ENCODE measurements at places on chromosomes 7 and 10.
A peak's percentile ranks its signal among the peaks of the same experiment; 100 is the strongest.

- H3K4me3 ChIP-seq: no peak overlapping the region
- no peak overlapping the region for H3K27ac ChIP-seq
- H3K4me1 ChIP-seq: 0 out of 2 replicates have a peak, but pooled peaks cover 6% of the 10 kb centered on the region
- H3K27me3 ChIP-seq: no peaks in the 10 kb centered on the region
- DNase-seq: no peak
Observed at GRCh38 chr7:22480523-22481075, 19.4 kb downstream of the STEAP1B start.

- no peaks in the 10 kb centered on the region for H3K27me3 ChIP-seq
- H3K4me3 ChIP-seq: no peak overlapping the region
- H3K4me1 ChIP-seq: peaks cover 7% of the 10 kb centered on the region
- H3K27ac ChIP-seq: no peak overlapping the region
Observed at GRCh38 chr10:45653454-45653853, 19.1 kb downstream of the ZFAND4 start.

GRCh38 chr10:22429981-22430421, 84.7 kb downstream of the SPAG6 start:
- no peak overlapping the region for H3K27ac ChIP-seq
- H3K36me3 ChIP-seq: no peaks in the 10 kb centered on the region
- H3K27me3 ChIP-seq: peaks cover 29% of the 10 kb centered on the region
- no peak overlapping the region for H3K4me3 ChIP-seq
- peaks cover 38% of the 10 kb centered on the region for H3K4me1 ChIP-seq

DNA sequence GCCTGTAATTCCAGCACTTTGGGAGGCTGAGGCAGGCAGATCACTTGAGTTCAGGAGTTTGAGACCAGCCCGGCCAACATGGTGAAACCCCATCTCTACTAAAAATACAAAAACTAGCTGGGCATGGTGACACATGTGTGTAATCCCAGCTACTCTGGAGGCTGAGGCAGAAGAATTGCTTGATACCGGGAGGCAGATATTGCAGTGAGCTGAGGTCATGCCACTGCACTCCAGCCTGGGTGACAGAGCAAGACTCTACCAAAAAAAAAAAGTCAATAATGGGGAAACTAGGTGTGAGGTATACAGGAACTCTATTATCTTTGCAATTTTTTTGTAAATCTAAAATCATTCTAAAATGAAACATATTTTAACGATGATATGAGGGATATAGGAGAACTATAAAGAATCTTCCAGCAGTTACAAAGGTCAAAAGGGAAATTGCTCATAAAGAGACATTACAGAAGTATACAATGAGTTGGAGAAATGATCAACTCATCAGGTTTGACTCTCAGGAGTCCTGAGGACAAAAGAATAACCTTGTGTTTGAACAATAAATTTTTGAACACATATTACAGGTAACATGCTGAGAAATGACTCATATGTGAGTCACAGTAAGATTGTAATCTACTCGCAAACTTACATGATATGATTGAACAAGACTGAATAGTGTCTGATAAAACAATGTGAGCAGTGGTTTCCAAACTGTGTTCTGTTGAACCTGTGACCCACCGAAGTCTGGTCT, 272.6 kb downstream of the FGFR2 start:
- H3K27ac ChIP-seq: no peak overlapping the region
- H3K4me3 ChIP-seq: no peak overlapping the region
- peaks cover 9% of the 10 kb centered on the region for H3K36me3 ChIP-seq
- peaks cover 12% of the 10 kb centered on the region for H3K4me1 ChIP-seq
- DNase-seq: no peak
- H3K27me3 ChIP-seq: no peaks in the 10 kb centered on the region

DNA sequence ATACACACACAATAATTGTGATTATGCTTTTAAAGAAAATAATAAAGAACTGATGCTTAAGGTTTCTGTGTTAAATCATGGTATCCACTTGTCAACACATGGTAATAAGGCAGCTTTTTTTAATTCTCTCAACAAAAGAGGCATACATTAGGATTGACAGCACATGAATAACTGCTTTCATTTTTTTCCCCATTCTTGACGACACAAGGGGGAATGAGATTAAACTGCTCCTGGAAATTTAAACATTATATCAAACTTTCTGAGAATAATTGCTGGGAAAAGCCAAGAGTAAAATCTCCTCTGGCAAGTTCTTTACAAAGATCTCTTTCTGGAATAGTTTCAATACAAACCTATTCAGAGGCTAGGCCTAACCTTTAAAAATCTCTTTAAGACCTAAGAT, 99.0 kb upstream of the GPR22 start:
- H3K4me1 ChIP-seq: peaks cover 11% of the 10 kb centered on the region
- H3K27me3 ChIP-seq: no peaks in the 10 kb centered on the region
- H3K36me3 ChIP-seq: no peaks in the 10 kb centered on the region

GRCh38 chr10:97456034-97456685, 10.2 kb downstream of the ZDHHC16 start:
- no peak overlapping the region for H3K4me3 ChIP-seq
- H3K27ac ChIP-seq: peak overlapping the region; percentile 49
- peaks cover 76% of the 10 kb centered on the region for H3K36me3 ChIP-seq
- DNase-seq: no peak
- H3K27me3 ChIP-seq: no peaks in the 10 kb centered on the region

- H3K36me3 ChIP-seq: no peaks in the 10 kb centered on the region
- no peak overlapping the region for H3K4me3 ChIP-seq
- no peaks in the 10 kb centered on the region for H3K27me3 ChIP-seq
- no peak overlapping the region for H3K27ac ChIP-seq
- H3K4me1 ChIP-seq: peaks cover 7% of the 10 kb centered on the region
Observed at GRCh38 chr10:18294633-18295032, 154.4 kb downstream of the CACNB2 start.

DNA sequence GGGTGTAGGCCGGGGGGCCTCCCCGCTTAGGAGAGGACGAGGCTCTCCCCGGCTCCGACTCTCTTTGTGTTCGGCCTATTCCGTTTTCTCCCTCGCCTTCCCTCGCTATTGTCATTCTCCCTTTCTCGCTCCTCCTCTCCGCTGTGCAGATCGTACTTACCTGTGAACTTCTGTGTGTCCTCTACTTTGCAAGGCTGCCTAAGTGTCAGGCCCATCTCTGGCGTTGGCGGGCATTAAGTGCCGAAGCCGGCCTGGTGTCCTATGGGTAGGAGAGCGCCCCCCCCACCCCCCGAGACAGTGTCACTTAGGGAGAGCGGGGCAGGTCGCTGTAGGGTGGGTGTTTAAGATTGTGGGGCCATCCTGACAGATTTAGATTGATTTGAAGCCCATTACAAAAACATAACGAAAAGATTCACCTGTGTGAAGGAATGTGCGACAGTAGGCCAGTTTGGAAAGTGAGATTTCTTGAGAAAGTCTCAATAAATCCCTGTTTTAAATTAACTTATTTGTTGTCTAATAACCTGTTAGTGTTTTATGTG, 579 bp downstream of the RBM33 start:
- peaks cover 65% of the 10 kb centered on the region for H3K36me3 ChIP-seq
- peaks cover 29% of the 10 kb centered on the region for H3K4me1 ChIP-seq
- peak; percentile 22 for DNase-seq
- 0 out of 2 replicates have a peak, but pooled peaks cover 2% of the 10 kb centered on the region for H3K27me3 ChIP-seq
- peak overlapping the region; percentile 99 for H3K27ac ChIP-seq

- peak; percentile 24 for DNase-seq
- no peak overlapping the region for H3K27ac ChIP-seq
- peaks cover 16% of the 10 kb centered on the region for H3K4me1 ChIP-seq
- H3K4me3 ChIP-seq: no peak overlapping the region
- no peaks in the 10 kb centered on the region for H3K36me3 ChIP-seq
- no peaks in the 10 kb centered on the region for H3K27me3 ChIP-seq
Observed at GRCh38 chr7:113404245-113404644, 285.9 kb upstream of the SMIM30 start.

DNA sequence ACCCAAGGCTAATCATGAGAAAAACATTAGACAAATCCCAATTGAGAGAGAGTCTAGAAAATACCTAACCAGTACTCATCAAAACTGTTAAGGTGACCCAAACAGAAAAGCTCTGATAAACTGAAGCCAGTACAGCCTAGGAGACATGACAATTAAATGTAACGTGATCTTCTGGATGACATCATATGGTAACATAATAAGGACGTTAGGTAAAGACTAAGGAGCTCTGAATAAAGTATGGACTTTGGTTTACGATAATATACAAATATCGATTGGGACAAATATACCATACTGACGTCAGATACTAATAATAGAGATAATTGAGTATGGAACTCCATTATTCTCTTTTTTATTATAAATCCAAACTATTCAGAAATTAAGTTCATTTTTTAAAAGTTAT, 561.1 kb upstream of the STEAP1 start:
- no peak overlapping the region for H3K27ac ChIP-seq
- no peaks in the 10 kb centered on the region for H3K27me3 ChIP-seq
- no peak overlapping the region for H3K4me3 ChIP-seq
- no peaks in the 10 kb centered on the region for H3K36me3 ChIP-seq

- DNase-seq: no peak
- no peak overlapping the region for H3K4me3 ChIP-seq
- H3K27me3 ChIP-seq: no peaks in the 10 kb centered on the region
- peaks cover 13% of the 10 kb centered on the region for H3K4me1 ChIP-seq
- no peak overlapping the region for H3K27ac ChIP-seq
Observed at GRCh38 chr7:36668080-36668479, 56.2 kb downstream of the AOAH start.

- no peak overlapping the region for H3K27ac ChIP-seq
- H3K4me1 ChIP-seq: peaks cover 5% of the 10 kb centered on the region
- H3K27me3 ChIP-seq: no peaks in the 10 kb centered on the region
- H3K36me3 ChIP-seq: no peaks in the 10 kb centered on the region
Observed at GRCh38 chr10:73333202-73333601, 25.5 kb downstream of the CFAP70 start.

- H3K4me1 ChIP-seq: peaks cover 23% of the 10 kb centered on the region
- no peak for DNase-seq
- peaks cover 14% of the 10 kb centered on the region for H3K36me3 ChIP-seq
- no peak overlapping the region for H3K27ac ChIP-seq
Observed at GRCh38 chr7:108189733-108190388, 59.7 kb upstream of the LAMB4 start.

DNA sequence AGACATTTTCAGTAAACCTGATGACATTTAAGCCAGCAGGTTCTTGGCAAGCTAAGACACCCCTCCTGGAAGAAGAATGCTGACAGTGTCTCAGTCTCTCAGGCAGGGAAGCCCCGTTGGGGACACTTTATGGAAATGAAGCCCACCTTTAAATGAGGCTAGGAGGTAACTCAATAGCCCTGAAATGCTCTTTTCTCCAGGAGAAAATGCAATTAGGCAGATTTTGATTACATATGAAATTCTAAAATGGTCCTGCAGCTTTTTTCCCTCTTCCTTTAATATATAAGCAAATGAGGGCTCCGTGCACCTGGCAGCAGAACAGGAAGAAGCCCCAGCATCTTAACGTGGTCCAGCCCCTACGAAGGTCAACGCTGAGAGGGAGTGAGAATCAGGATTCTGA, 65.8 kb upstream of the CHST15 start:
- peaks cover 28% of the 10 kb centered on the region for H3K4me1 ChIP-seq
- H3K27me3 ChIP-seq: peaks cover 17% of the 10 kb centered on the region
- H3K4me3 ChIP-seq: no peak overlapping the region
- peaks cover 17% of the 10 kb centered on the region for H3K36me3 ChIP-seq

- no peaks in the 10 kb centered on the region for H3K27me3 ChIP-seq
- peak; percentile 80 for DNase-seq
- peaks cover 12% of the 10 kb centered on the region for H3K4me1 ChIP-seq
Observed at GRCh38 chr7:149209518-149210269, 14.3 kb downstream of the ZNF282 start.

GRCh38 chr10:120392245-120392644, 64.8 kb upstream of the PLPP4 start:
- no peaks in the 10 kb centered on the region for H3K27me3 ChIP-seq
- no peaks in the 10 kb centered on the region for H3K36me3 ChIP-seq
- H3K4me3 ChIP-seq: no peak overlapping the region

- H3K27ac ChIP-seq: no peak overlapping the region
- no peaks in the 10 kb centered on the region for H3K36me3 ChIP-seq
- no peak for DNase-seq
- H3K4me3 ChIP-seq: no peak overlapping the region
- H3K4me1 ChIP-seq: peaks cover 35% of the 10 kb centered on the region
Observed at GRCh38 chr10:79405995-79406515, 39.4 kb downstream of the ZCCHC24 start.

- peaks cover 38% of the 10 kb centered on the region for H3K4me1 ChIP-seq
- no peaks in the 10 kb centered on the region for H3K27me3 ChIP-seq
- H3K4me3 ChIP-seq: no peak overlapping the region
- H3K36me3 ChIP-seq: no peaks in the 10 kb centered on the region
- DNase-seq: no peak
- H3K27ac ChIP-seq: no peak overlapping the region
Observed at GRCh38 chr7:123784263-123784662, 35.5 kb upstream of the WASL start.

- DNase-seq: no peak
- H3K4me3 ChIP-seq: peak overlapping the region; percentile 85
- peaks cover 6% of the 10 kb centered on the region for H3K27me3 ChIP-seq
Observed at GRCh38 chr10:130138479-130138866, 2.3 kb downstream of the GLRX3 start.

- H3K4me3 ChIP-seq: no peak overlapping the region
- no peaks in the 10 kb centered on the region for H3K36me3 ChIP-seq
Observed at GRCh38 chr7:114112806-114113205, 194.0 kb upstream of the PPP1R3A start.

DNA sequence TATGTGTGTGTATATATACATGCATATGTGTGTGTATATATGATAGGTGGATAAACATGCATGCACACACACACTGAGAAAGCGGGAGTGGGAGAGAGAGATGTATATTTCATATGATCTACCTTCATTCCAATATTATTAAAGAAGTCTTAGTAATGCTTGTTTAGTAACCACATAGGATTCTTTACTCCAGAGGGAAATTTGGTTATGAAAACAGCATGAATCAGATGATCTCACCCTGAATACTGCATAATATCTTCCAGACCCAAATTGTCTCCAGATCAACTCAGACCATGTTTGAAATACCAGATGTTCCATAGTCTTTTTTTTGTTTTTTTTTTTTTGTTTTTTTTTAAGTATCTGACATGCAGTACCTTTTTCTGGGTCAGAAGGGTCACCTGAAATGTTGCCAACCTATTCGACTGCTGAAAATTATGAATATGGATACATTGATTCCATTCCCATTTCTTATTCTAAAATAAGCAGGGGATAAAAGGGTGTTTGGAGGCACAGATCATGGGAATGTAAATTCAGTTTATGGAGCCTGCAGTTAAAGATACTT, 17.4 kb downstream of the TES start:
- DNase-seq: no peak
- no peaks in the 10 kb centered on the region for H3K36me3 ChIP-seq
- no peak overlapping the region for H3K27ac ChIP-seq
- H3K4me3 ChIP-seq: no peak overlapping the region

DNA sequence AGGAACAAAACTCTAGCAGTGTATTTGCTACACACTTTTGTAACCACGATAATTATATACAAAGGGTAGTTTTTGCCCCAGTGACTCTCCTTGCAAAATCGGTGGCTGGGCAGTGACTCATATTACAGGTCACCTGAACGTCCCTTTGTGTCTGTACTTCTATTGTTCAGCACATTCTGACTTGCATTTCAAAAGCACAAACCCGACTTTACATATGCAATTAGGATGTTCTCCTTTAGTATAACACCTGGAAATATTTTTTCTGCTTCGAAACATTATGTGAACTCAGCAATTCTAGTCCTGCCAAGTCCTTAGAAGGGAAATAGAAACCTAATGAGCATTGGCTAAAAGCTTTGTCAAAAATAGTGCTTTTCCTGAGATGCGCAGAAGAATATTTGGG, 6.0 kb downstream of the PRR15 start:
- peaks cover 14% of the 10 kb centered on the region for H3K27me3 ChIP-seq
- peak overlapping the region; percentile 9 for H3K4me3 ChIP-seq
- no peak for DNase-seq
- H3K36me3 ChIP-seq: no peaks in the 10 kb centered on the region

- H3K4me3 ChIP-seq: peak overlapping the region; percentile 37
- H3K4me1 ChIP-seq: peaks cover 97% of the 10 kb centered on the region
- peak overlapping the region; percentile 75 for H3K27ac ChIP-seq
- H3K27me3 ChIP-seq: peaks cover 56% of the 10 kb centered on the region
Observed at GRCh38 chr7:31651234-31652062, 35.6 kb upstream of the PPP1R17 start.
